ENCODE measurements at places on chromosomes 11 and 22. TPM values are rescaled to one million over a fixed set of nuclear protein-coding genes. Genes with fewer than 3 reads are reported as not detected.

The SCUBE2 gene
- 4.4 TPM for total RNA-seq

The MUC2 gene
- total RNA-seq = not detected

The PGA5 gene
- total RNA-seq = not detected

The TRPC6 gene
- 106 TPM for total RNA-seq

The SLC37A2 gene
- 0.57 TPM for total RNA-seq

The AGBL2 gene
- total RNA-seq = 0.31 TPM

The VWCE gene
- total RNA-seq = 5.0 TPM

The FGF19 gene
- not detected for total RNA-seq

The IGSF22 gene
- total RNA-seq = not detected

The MMP8 gene
- total RNA-seq = not detected

The PRR33 gene
- not detected for total RNA-seq

The NXPE1 gene
- total RNA-seq = under 0.01 TPM

The KDM4E gene
- total RNA-seq = not detected

The MRGPRX3 gene
- total RNA-seq = not detected

The CBLIF gene
- not detected for total RNA-seq

The AASDHPPT gene
- total RNA-seq = 27.2 TPM

The TMEM135 gene
- 23.4 TPM for total RNA-seq

The MYBPC3 gene
- not detected for total RNA-seq

The CDC42BPG gene
- 0.16 TPM for total RNA-seq

The OR8K3 gene
- total RNA-seq = not detected

The CSRP3 gene
- not detected for total RNA-seq

The USP2 gene
- 0.06 TPM for total RNA-seq

The CHRNA10 gene
- 0.94 TPM for total RNA-seq

The MAPK1 gene
- total RNA-seq = 32.1 TPM

The TRIM51 gene
- total RNA-seq = not detected

The MRPL21 gene
- 58.9 TPM for total RNA-seq

The MTMR2 gene
- total RNA-seq = 35.9 TPM

The HORMAD2 gene
- total RNA-seq = not detected

The PATE2 gene
- total RNA-seq = not detected

The DCDC1 gene
- not detected for total RNA-seq

The SYT8 gene
- total RNA-seq = not detected

The LRRC75B gene
- total RNA-seq = 1.3 TPM
